ENCODE measurements at places on chromosomes 6 and 20. TPM values are rescaled to one million over a fixed set of nuclear protein-coding genes. Genes with fewer than 3 reads are reported as not detected.

The DPPA5 gene
- total RNA-seq = not detected

- DNase-seq = no peak
- no peaks in the 10 kb centered on the region for H3K27me3 ChIP-seq
- no peaks in the 10 kb centered on the region for H3K36me3 ChIP-seq
- H3K4me1 ChIP-seq = peaks cover 10% of the 10 kb centered on the region
- no peak overlapping the region for H3K27ac ChIP-seq
These were observed 15.6 kb upstream of the RIPK1 start for GRCh38 chr6:3052481-3053230.

DNA sequence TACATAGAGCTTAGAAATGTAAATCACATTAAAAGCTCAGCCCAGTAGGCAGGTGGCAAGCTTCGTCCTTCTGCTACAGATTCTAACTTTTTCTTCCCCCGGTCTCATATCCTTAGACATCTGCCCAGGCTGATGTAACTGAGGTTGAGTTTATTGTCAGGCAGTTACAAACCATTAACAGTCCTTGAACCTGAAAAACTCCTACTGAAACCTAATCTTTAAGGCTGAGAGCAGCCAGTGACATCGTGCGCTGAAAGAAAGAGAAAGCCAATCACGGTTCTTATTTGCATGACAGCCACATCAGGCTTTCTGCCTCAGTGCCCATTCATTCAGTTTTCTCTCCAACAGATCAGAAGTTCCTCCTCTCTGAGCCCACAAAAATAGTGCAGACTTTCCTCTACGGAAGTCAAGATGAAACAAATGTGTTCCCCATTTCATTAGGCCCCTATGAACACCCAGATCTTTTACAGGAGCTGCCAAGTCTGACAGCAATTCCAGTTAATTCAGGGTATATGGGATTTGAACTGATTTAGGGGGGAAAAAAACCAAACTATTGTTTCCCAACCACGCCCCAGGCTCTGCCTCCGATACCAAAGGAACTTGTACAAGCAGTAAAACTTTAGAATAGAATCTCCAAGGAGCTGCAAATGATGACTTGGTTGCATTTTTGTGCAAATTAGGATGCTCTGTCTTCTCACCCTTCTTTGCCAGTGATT is at the start of gene NHSL1:
NHSL1 (minus strand) TSS at position 192 of the 716 bp plus-strand sequence. CDS start 204 bp downstream, outside the sequence.
- DNase-seq = no peak
- no peak within 1 kb of the TSS for H3K27ac ChIP-seq
- no peaks in the 10 kb centered on the region for H3K36me3 ChIP-seq

The ATG5 gene
- 15.1 TPM for total RNA-seq

The C6orf132 gene
- 1.3 TPM for total RNA-seq

DNA sequence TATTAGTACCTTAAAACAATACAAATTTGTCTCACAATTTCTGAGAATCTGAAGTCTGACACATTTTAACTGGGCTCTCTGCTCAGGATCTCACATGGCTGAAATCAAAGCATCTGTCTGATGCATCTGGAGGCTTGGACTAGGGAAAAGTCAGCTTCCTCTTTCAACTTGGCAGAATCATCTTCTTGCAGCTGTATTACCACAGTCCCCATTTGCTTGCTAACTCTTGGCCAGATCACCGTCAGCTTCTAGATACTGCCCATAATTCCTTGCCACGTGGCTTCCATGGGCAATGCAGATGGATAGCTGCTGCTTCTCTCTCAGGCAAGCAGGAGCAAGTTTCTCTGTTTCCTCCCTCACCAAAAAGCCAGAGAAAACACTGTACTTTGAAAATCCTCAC is 1106.4 kb upstream of the CITED2 start:
- no peaks in the 10 kb centered on the region for H3K4me1 ChIP-seq
- H3K4me3 ChIP-seq = no peak overlapping the region
- no peaks in the 10 kb centered on the region for H3K27me3 ChIP-seq
- H3K36me3 ChIP-seq = no peaks in the 10 kb centered on the region
- no peak overlapping the region for H3K27ac ChIP-seq

The SIRT5 gene
- 3.0 TPM for total RNA-seq

DNA sequence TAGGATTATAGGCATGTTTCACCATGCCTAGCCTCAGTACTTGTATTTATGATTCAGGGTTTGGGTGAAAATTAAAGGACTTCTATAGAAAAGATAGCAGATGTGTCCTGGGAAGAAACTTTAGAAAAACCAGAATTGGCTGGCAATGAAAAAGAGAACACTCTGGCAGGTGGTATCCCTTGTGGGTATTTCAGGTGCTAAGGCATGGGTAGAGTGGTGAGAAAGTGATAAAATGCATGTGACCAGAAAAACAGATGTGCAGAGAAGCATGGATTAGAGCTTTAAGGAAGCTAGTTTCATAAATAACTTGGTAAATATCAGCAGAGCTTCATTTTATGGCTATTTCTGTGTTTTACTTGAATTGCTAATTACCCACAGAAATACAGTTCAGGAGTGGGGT is 622.2 kb downstream of the DOK5 start:
- H3K36me3 ChIP-seq = no peaks in the 10 kb centered on the region
- H3K4me3 ChIP-seq = no peak overlapping the region

The RAMACL gene
- total RNA-seq = not detected

The DACT2 gene
- not detected for total RNA-seq

DNA sequence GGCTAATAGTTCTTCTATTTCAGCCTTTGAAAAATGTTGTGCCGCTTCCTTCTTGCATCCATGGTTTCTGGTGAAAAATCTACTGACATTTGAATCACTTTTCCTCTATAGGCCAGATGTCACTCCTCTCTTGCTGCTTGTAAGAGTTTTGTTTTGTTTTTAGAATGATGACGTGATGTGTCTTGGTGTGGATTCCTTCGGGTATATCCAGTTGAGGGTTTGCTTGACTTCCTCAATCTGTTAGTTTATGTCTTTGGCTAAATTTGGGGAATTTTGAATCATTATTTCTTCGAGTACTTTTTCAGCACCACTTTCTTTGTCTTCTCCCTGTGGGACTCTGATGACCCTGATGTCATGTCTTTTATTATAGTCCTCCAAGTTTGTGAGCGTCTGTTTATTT is 175.5 kb downstream of the MYLK4 start:
- H3K27ac ChIP-seq = no peak overlapping the region
- peaks cover 2% of the 10 kb centered on the region for H3K4me1 ChIP-seq

DNA sequence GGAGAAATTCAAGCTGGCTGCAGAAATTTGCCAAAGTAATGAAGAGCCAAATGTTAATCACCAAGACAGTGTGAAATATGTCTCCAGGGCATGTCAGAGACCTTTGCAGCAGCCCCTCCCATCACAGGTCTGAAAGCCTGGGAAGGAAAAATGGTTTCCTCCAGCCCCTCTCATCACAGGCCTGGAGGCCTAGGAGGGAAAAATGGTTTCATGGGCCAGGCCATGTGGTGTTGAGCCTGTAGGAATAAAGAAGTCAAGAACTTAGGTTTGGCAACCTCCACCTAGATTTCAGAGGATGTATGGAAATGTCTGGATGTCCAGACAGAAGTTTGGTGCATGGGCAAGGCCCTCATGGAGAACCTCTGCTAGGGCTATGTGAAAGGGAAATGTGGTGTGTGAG is 185.0 kb downstream of the SLC35F1 start:
- H3K27me3 ChIP-seq = no peaks in the 10 kb centered on the region
- no peaks in the 10 kb centered on the region for H3K4me1 ChIP-seq
- H3K4me3 ChIP-seq = no peak overlapping the region
- H3K36me3 ChIP-seq = no peaks in the 10 kb centered on the region

- H3K4me1 ChIP-seq = no peaks in the 10 kb centered on the region
- no peak for DNase-seq
- no peaks in the 10 kb centered on the region for H3K27me3 ChIP-seq
These were observed 75.0 kb downstream of the PLCB4 start for GRCh38 chr20:9143926-9144325.

- no peak for DNase-seq
- peaks cover 67% of the 10 kb centered on the region for H3K36me3 ChIP-seq
- H3K4me1 ChIP-seq = no peaks in the 10 kb centered on the region
- no peak overlapping the region for H3K27ac ChIP-seq
- no peak overlapping the region for H3K4me3 ChIP-seq
These were observed 16.5 kb downstream of the SNHG17 start for GRCh38 chr20:38418509-38419204.

The C6orf58 gene
- total RNA-seq = not detected

The C20orf202 gene
- not detected for total RNA-seq

DNA sequence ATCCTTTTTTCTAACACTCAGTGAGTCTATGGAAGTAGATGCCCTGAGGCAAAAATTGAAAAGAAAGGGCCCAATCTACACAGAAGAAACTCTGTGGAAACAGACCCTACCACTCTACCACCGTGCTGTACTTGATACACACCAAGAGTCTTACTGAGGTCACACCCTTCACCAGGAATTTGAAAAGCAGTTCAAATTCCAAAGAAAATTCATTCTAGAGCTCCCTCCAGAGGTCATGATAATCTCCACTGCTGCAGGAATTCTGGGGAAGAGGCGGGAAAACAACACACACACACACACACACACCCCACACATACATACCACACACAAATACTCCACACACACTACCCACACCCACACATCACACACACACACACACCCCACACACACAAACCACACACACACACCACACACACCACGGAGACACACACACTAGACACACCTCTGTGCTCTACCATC is 336.8 kb downstream of the HDGFL1 start:
- H3K4me3 ChIP-seq = no peak overlapping the region
- no peaks in the 10 kb centered on the region for H3K4me1 ChIP-seq
- H3K36me3 ChIP-seq = no peaks in the 10 kb centered on the region
- DNase-seq = no peak
- no peak overlapping the region for H3K27ac ChIP-seq

GRCh38 chr6:131640100-131640499 is 3.0 kb downstream of the ENPP3 start:
- no peak overlapping the region for H3K4me3 ChIP-seq
- H3K27me3 ChIP-seq = no peaks in the 10 kb centered on the region
- H3K27ac ChIP-seq = no peak overlapping the region
- H3K4me1 ChIP-seq = no peaks in the 10 kb centered on the region

- H3K4me3 ChIP-seq = peak overlapping the region; percentile 54
- H3K27ac ChIP-seq = no peak overlapping the region
- H3K36me3 ChIP-seq = no peaks in the 10 kb centered on the region
- peaks cover 17% of the 10 kb centered on the region for H3K27me3 ChIP-seq
- no peak for DNase-seq
These were observed 86.8 kb downstream of the ZFP64 start for GRCh38 chr20:52104546-52105441.

The PROKR2 gene
- not detected for total RNA-seq
